ENCODE measurements at places on chromosomes 5 and 9. TPM values are rescaled to one million over a fixed set of nuclear protein-coding genes. Genes with fewer than 3 reads are reported as not detected.

The CSF2 gene
- total RNA-seq, result not detected

- no peak for DNase-seq
These were observed 376.7 kb downstream of the DNAH5 start for GRCh38 chr5:13567819-13568218.

DNA sequence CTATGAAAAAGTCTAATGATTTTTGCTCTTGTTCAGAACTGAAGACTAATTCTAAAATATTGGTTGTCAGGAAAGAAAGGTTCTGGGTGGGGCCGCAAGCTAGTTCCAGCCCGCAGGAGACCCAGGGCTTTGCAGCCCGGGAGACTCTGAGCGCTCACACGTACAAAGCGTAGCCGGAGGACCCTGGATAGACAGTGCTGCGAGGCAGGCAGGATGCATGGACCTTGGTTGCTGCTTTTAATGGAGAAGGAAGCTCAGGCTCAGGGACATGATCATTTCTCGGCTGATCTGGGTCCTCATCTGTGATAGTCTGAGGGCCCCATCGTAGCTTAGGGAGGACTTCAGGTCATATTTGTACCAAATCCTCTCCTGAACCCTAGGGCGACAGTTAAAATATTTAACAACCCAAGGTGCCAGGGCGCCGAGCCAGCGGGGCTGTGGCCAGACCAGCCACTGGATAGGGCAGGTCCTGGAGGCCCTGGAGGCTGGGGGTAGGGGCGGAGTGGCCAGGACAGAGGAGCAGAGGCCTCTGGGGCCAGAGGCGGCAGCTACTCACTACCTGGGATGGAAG, 70.1 kb upstream of the UNC5A start:
- no peak for DNase-seq

The MARCOL gene
- not detected for total RNA-seq

- DNase-seq, result no peak
These were observed 24.0 kb downstream of the ADAMTSL2 start for GRCh38 chr9:133558191-133559126.

DNA sequence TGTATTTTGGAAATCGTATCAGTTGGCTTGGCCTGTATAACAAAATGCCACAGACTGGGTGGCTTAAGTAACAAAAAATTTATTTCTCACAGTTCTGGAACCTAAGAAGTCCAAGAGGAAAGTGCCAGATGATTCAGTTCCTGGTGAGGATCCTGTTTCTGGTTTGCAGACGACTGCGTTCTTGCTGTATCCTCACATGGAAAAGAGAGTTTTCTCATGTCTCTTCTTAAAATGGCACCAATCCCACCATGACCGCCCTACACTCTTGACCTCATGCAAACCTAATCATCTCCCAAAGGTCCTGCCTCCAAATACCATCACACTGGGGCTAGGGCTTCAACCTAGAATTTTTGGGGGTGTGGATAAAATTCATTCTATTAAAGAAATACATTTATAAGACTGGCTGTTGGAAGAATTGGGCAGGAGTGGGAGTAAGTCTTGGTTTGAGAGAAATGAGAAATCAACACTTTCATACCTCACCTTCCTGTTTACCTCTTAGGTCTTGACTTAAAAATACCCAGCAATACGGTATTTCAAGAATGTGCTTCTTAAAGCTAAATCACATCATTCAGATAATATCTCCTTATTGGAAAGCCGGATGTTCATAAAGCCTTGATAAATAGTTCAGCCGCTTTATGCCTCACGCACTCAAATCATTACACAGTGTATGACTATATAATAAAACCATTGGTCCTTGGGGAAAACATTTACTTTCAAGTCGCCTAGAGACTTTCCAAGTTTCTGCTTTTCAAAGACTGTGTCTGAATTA, 28.7 kb downstream of the PTTG1 start:
- DNase-seq, result no peak

The DAB2IP gene
- 52.6 TPM for total RNA-seq

The FOXD4L6 gene
- not detected for total RNA-seq

DNA sequence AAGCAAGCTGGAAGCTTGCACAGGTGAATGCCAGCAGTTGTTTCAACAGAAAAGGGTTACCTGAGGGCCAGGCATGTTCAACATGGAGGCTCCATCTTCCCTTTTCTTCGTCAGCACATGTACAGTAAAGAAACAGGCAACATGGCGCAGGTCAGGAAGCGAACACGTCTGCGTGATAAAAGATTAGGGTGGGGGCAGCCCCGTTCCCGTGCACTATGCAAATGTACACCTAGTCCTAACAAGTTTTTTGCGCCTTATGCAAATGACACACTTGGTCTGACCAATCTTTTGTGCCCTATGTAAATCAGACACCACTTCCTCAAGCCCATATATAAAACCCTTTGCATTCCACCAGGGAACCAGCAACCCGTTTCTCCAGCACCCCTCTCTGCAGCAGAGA, 452.1 kb upstream of the PTPRD start:
- DNase-seq, result no peak

DNA sequence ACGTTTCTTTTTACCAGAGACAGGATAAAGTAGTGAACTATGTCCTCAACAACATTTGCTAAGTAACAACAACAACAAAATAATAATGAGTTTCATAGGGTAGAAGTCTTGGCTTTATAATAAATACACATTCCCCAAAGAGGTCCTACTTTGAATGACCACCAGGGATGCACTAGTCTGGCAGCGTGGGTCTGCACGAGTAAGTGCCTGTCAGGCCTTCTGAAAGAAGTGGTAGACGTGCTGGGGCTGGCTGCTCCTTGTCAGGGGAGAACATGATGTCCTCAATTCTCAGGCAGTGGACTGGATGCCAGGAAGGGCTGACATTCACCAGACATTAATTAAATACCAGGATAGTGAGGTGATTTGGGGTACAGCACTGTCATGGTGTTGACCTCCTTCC, 331.1 kb downstream of the TMEM38B start:
- DNase-seq, result no peak

The IRX4 gene
- 9.0 TPM for total RNA-seq

The IL5 gene
- total RNA-seq, result not detected

The HTR4 gene
- not detected for total RNA-seq

DNA sequence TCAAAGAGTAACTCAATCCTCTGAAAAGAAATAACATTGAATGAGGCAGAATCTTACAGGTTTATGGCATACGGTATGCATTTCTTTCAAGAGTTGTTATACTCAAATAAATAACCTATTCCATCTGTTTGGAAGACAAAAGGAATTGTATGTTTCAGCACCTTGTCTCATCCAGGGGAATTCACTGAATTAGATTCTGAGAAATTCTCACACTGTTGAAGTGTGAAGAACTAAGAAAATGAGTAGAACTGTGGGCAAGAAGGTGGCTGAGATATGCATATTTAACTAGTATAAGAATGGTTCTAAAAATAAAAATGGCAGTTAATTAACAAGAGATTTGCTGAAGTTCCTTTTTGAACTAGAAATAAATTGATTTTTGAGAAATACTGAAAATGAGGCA, 279.3 kb upstream of the DAP start:
- no peak for DNase-seq

GRCh38 chr5:59260200-59260599, 633.3 kb downstream of the PDE4D start:
- no peak for DNase-seq

GRCh38 chr5:131084436-131084835, 80.6 kb downstream of the HINT1 start:
- no peak for DNase-seq

DNA sequence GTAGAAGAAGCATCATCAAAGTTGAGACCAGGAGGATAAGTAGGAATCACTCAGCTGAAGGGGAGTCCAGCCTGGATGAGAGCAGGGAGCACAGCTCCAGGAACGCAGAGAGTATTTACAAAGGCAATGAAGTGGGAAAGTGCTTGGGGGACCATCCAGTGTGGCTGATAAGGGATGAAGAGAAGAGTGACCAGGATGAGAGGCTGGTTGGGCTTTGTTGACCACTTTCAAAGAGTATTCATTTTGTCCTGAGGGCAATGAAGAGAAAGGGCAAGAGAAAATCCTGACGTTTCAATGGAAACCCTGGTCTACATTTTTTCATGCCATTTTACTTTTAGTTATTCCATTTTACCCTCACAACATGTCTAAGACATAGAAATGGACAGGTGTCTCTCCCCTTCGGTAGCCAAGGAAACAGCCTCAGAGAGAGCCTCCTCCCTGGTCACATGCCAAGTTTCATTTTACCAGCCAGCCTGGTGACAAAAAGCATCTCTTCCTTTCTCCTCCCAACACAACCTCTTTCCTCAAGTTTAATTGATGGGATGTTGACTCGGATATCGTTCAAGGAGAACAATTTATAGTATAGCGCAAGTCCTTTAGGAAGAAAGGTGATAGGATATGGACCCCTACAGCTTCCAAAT, 492.7 kb upstream of the CLINT1 start:
- no peak for DNase-seq

The LCN1 gene
- not detected for total RNA-seq

DNA sequence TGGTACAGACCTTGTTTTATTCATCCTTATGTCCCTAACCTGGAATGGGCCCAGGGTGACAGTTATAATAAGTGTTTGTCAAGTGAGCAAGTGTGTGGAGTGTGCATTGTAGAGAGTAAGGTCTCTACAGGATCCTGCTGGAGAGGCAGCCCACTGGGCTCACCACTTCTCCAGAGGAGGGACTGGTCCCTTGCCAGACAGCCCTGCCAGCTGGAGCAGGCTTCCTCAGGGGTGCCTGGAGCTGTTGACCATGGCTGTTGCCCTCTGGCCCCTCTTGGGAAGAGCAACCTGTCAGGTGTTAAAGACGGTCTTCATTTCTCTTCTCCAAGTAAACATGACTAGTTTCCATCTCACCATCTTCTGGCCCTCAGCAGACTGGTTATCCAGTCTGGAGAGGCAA, 20.0 kb downstream of the IRF1 start:
- no peak for DNase-seq

The GPR150 gene
- total RNA-seq, result 0.13 TPM

The PCDHGB1 gene
- 5.6 TPM for total RNA-seq

Data from WTC11 (cell line).